ENCODE measurements at places on chromosomes 2 and 18.

DNA sequence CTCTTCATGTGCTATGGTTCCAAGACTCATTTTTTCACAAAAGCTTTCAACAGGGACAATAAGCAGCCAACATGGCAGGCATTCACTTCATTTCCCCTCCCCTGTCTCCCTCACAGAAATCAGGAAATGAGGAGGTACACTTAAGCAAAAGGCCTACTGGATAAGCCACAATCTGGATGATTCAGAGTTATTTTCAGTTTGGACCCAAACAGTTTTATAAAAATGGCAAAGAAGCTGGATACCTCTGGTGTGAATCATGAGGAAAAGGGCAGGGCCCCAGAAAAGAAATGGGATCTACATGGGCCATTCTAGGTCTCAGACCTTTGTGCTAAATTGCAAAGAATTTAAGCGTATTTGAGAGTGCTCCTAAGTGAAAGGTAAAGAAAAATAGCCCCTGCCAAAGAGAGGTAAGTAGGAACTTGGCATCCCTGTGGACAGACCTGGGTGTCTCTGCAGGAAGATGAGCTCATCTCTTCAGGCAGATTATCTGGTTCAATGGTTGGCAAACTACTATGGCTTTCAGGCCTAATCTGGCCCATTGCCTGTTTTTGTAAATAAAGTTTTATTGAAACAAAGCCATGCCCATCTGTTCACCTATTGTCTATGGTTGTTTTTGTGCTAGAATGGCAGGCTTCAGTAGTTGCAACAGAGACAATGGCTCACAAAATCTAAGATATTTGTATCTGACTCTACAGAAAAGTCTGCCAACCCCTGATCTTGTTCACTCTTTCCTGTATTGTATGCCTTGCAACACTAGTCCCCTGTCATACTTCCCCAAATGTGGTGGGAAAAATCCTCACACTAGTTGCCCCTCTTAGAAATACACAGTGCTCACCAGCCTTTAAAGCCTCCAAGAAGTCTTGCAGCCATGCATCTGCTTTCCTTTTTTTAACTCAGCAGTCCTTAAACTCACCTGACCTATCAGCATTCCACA is 315.0 kb downstream of the ALK start:
- no peak for DNase-seq

GRCh38 chr18:77101410-77102258 is 30.9 kb downstream of the MBP start:
- peak; percentile 79 for DNase-seq

- DNase-seq, result no peak
These were observed 379.9 kb downstream of the PIK3C3 start for GRCh38 chr18:42334931-42335330.

DNA sequence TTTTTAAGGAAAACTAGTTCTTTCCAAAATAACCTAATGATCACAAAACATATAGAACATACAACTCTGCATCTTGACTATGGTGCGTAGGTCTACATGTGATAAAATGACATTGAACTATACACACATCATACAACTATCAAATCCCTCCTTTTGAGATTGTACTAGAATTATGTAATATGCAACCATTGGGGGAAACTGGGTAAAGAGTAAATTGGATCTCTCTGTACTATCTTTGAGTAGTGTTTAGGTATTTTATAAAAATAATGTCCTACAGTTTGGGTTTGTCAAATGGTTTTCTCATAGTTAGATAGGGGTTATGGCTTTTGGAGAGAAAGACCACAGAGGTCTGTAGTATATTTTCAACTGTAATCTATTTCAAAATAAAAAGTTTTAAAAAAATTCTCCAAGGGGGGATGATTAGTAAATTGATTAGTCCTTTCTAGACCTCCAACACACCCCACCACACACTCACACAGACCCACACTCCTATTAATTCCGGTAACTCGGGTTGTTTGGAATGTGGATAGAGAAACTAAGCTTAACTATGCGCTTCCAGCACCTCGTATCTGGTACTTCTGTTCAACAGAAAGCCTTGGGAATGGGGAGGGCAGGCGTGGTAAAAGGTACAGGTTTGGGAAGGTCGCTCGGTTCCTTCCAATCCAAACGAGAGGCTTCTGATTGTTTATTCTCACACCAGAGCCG is 695 bp upstream of the BIRC6 start:
- no peak for DNase-seq

DNA sequence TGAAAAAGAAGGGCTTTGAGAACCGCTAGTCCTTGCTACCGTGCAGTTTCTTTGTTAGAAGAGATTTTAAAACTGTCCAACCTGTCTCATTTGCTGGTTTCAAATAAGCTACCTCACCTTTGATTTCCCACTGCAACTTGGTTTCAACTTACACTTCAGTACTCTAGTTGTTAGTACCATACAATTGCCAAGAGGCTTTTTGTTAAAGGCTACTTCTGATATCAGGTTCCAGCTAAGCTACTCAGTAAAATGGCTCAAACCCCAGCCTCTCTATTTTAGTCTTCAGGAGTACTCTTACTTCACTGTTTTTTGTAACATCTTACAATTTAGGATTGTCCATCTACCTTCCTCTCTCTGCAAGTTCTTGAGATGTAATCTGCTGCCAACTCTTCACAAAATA is 91.6 kb downstream of the INO80D start:
- no peak for DNase-seq

DNA sequence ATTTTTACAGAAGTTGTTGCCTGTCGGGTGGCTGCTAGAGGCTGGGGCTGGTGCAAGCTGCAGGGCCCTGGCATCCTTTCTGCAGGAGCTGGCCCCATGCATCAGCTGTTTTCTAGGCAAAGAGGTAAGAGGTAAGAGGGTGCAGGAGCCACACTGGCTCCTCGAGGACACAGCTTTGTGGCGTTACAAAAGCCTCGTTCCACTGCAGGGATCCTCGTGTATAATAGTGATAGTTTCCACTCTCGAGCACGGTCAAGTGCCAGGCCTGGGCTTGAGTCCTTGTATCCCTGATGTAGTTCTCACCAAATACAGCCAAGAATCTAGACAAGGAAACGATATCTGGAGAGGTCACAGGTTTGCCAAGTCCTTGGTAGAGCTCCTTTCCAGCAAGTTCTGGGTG is 33.2 kb upstream of the FHOD3 start:
- no peak for DNase-seq
